ENCODE measurements at places on chromosomes 1 and 21.

DNA sequence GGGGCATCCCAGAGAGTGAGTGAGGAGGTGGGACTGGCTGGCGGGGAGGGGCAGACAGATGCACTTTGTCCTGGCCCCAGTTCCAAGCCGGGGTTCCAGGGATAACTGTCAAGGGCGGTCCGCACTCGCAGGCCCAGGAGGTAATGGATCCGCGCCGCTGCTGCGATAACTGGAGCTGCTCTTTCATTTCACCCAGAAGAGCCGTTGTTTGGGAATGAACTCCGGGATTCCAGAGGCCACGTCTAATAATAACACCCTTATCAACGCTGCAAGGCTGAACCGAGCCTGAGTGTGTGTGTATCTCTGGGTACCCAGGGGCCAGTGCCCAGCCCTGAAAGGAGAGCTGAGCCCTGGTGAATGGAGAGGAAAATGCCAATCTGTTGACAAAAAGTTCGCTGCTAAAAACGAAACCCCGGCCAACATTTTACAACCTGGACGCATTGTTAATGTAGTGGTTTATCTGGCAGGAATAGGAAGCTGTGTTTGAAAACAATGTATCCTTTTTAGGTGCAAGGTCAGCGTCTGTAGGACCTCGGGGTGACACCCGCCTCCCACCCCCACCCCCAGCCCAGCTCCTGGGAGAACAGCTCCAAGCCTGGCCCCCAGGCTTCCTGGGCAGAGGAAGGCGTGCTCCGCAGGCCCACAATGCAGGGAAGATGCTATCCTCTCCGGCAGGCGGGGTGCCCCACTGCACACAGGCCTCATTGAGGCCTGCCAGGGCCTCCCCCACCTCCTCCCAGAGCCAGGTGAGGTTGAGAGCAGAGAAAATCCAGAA, 119.7 kb downstream of the PROX1 start:
- DNase-seq: no peak

- no peak for DNase-seq
Measured at GRCh38 chr1:228062085-228062791, 20.3 kb upstream of the ARF1 start.

- DNase-seq: no peak
Measured at GRCh38 chr21:32350211-32350980, 42.4 kb downstream of the URB1 start.

DNA sequence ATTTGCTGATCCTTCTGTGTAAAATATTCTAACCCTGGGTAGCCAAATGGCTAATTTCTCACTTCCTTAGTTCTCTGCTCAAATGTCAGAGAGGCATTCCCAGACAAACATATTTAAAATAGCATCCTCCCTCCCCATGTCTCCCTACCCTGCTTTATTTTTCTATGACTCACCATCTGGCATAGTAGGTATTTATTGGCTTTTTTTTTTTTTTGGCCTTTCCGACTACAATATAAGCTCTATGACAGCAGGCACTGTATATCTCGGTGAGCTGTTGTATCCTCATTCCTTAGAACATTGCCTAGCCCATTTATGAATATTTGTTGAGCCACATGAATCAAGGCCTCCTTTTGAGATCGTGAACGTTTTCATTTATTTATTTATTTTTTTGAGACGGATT, 1.5 kb upstream of the NEK7 start:
- DNase-seq: peak; percentile 82

GRCh38 chr1:245875581-245876261, 631.4 kb downstream of the SMYD3 start:
- DNase-seq: peak; percentile 32

- peak; percentile 66 for DNase-seq
Measured at GRCh38 chr1:17232759-17233661, 15.9 kb upstream of the PADI3 start.

DNA sequence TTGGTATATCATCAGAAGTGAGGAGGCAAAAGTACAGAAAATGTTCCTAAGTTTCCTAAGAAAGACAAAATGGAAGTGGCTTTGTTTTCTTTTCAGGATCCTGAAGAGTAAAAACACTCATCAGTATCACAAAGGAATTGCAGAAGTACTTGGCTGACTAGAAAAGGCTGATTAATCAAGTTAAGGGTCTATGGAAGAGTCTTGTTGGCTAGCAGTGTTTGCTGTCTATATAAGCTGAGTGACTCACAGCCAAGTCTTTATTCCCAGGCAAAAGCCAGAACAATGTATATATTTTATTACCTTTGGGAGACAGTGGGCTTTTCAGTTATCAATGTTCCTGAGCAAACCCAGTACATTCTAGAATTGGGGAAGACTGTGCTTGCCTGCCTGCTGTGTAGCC, 777.0 kb downstream of the PLA2G4A start:
- no peak for DNase-seq

DNA sequence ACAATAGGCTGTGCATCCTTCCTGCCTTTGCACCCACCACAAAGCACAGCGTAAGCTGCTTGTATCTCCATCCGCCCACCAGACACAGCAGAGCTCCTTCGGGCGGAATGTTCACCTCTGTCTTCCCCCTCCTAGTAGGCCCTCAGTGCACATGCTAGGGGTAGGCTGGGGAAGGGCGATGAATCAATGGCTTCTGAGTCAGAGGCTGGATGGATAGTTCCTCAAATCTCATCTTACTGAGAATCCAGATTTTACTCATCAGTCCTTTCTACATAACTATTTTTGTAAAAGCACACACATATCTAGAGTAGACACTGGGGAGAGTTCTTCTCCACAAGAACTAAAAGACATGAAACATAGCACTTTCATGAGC, 73.8 kb downstream of the BCAR3 start:
- peak; percentile 52 for DNase-seq

DNA sequence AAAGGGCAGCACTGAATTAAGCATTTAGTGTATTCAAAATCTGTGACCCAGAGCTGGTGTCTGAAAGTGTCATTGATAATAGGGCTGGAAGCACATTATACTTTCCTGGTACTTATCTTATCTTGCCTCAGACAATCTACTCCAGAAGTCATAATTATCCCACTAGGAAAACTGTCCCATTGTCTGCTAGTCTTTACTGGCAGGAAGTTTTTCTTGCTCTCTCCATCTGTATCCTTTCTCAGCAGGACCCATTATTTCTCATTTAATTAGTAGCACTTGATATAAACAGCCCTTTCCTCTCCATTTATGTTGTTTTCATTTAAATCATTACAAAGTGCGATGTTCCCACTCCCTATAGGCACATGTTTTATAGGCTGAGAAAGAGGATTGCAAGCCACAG, 36.5 kb upstream of the BARHL2 start:
- no peak for DNase-seq

- no peak for DNase-seq
Measured at GRCh38 chr1:208604295-208604694, 360.1 kb upstream of the PLXNA2 start.

DNA sequence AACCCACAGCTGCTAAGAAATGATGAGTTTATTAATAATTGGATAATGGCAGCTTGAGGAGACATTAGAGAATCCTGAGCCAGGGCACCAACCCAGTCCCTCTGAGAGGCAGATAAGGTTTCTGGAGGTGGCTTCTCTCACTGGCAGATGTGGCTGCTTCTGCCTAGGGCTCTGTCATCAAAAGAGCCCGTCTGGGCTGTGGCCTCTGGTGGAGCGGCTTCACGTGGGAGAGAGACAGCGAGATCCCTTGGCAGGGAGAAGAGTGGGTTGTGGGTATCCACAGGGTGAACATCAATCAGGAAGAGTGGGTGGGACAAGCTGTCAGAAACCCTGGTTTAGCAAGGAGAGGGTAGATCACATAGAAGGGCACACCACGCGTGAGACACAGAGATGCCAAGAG, 30.0 kb downstream of the VWA5B1 start:
- no peak for DNase-seq

- DNase-seq: peak; percentile 62
Measured at GRCh38 chr1:60904099-60904851, 178.1 kb upstream of the NFIA start.

- DNase-seq: peak; percentile 92
Measured at GRCh38 chr1:88985032-88985431, 7.4 kb downstream of the KYAT3 start.

- DNase-seq: no peak
Measured at GRCh38 chr1:211153932-211154331, 20.0 kb upstream of the KCNH1 start.

- no peak for DNase-seq
Measured at GRCh38 chr1:60503266-60503925, 429.8 kb upstream of the C1orf87 start.

- DNase-seq: peak; percentile 85
Measured at GRCh38 chr1:66533804-66534740, at the start of gene SGIP1. Gene SGIP1, plus strand, starts transcription at chr1:66534153. Its CDS starts 206 bp downstream, at chr1:66534359.

DNA sequence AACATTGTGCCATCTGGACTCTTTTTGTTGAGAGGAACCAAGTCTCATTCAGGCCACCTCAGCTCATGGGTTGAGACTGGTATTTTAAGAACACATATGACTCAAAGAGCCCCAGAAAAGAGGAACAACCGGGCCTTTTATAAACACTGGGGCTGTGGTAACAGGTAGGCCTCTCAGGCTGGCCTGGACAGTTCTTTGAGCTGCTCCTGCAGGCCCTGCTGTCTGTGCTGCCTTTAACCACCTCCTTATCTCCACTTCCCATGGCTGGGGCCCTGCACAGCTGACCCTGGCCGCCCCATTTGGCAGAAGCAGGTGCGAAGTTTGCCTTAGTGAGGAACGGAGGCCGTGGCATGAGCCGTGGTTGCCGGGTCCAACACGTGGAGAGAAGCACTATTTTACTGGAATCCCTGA, 163.3 kb downstream of the RHOU start:
- DNase-seq: no peak

DNA sequence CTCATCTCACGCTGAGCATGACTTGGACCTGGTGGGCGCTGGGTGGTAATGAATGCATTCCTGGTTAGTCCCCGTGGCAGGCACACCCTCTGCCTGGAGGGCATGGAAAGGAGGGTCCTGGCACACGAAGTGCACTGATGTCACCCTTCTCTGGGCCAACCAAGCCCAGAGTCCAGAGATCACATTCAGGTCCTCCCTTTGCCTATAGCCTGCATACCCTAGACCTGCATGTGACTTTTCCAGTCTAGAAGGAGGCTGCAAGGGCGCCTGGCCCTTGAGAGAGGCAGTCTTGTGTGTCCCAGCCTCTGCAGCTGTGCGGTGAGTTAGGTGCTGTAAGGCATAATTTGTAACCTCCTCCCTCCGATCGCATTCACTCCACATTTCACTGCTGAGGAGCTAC, 22.1 kb downstream of the PADI2 start:
- DNase-seq: no peak

- DNase-seq: no peak
Measured at GRCh38 chr21:15097580-15097979, 32.8 kb upstream of the NRIP1 start.

GRCh38 chr1:55375617-55376258, 160.6 kb upstream of the USP24 start:
- peak; percentile 79 for DNase-seq

DNA sequence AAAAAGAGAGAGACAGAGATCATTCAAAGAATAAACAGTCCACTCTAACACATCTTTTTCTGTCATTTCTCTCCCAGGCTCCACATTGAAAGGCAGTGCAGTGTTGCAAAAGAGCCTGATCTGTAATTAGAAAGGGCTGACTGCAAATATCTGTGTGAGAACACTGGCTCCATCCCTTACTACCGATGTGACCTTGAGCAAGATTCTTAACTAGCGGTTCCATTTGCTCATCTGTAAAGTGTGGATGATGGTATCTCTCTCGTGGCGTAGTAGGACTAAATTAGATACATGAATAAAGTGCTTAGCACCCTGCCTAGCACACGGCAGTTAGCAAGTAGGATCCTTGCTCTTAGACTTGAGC, 26.9 kb upstream of the SLC44A3 start:
- peak; percentile 88 for DNase-seq

DNA sequence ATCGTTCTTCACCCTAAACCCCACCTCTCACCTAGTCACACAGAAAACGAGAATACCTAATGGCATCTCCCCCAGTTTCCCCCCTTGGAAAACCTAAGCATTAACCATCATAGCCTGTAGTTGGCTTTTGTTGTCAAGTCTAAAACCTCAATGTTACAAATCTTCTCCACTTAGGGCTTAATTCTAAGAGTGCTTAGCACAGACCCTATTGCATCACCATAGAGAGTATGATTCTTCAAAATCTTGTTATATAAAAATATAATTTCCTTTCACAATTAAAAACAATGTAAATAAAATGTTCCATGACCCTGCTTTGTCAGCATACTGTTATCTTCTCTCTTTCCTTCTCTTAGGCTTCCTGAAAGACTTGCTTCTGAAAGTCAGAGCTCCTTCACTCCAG, 263.2 kb upstream of the RGS18 start:
- DNase-seq: no peak

- peak; percentile 1 for DNase-seq
Measured at GRCh38 chr1:87464022-87464490, 135.4 kb downstream of the LMO4 start.

- no peak for DNase-seq
Measured at GRCh38 chr1:92778376-92778775, 6.5 kb downstream of the EVI5 start.

DNA sequence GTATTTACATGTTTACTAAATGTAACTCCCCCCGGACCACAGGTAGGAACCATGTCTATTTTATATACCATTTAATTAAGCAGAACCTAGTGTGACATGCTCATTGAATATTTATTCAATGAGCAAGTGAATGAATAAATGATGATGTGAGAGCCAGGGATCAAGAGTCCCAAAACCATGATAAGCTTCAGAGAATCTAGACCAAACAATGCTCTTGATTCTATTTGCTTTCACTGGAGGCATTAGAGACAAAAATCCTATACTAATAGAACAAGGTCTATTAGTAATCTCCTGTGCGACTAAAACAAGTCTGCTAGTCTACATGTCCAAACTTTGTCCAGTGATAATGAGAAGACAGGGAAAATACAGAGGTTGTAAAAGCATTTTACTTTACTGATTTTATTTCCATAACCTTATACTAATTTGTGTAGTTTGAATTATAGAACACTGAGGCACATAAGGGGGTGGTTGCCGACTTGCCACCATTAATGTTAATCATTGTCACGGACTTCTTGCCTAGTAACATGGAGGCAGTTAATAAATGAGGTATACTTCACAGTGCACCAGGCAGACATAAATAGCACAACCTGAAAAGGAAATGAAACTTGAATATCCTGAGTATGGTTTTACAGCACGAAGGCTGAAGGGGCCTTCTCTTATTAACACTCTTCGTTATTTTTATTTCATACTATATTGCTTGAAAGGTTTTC, 69.8 kb downstream of the TBX15 start:
- DNase-seq: no peak

GRCh38 chr1:235724730-235725129, 75.1 kb upstream of the GNG4 start:
- no peak for DNase-seq

DNA sequence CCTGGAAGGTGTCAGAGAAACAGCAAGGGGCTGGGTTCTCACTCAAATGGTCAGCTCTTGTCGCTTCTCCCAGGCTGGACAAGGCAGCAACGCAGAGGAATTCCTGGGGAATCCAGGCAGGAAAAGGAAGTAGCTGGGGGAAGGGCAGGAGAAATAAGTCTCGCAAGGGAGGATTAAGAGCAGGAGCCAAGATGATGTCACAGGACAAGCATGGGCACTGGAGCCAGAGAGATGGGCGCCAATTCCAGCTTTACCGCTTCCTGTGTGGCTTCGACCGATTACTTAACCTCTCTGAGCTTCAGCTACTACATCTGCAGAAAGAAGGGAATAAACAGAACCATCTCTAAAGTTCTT, 70.5 kb downstream of the SSBP3 start:
- DNase-seq: peak; percentile 92

- no peak for DNase-seq
Measured at GRCh38 chr1:216332003-216332402, 91.2 kb downstream of the USH2A start.

GRCh38 chr21:43913928-43914327, 48.9 kb downstream of the AGPAT3 start:
- DNase-seq: no peak
